Left ventricle myocardium inferior (tissue), 1 donor: ENCODE measurements at places on chromosomes 11 and 22. TPM values are rescaled to one million over a fixed set of nuclear protein-coding genes. Genes with fewer than 3 reads are reported as not detected.

GRCh38 chr11:14181121-14181520 lies 177.9 kb downstream of the RRAS2 start:
- no peak for DNase-seq

DNA sequence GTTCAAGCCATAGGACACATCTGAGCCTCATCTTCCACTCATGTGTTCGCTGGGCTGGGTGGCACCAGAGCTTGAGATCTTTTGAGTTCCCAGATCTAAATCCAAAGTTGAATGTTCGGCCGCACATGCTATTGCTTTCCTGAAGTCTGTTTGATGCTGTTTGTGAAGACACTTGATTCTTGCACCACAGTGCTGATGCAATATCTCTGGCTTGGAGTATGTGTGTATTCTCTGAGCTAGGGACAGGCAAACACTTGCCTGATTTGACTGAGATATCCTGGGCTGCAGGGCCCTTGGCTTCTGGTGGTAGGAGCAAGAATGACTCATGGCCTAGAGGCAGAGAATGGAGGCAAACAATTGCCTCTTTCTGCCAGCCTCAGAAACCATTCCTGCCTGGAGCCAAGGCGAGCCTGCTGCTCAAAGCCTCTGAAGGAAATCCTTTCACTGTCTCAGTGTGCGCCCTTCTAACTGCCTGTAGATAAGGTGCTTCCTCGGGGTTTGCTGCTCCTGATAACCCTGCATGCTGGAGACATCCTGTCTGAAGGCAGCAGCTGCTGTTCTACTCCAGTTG lies 73.0 kb downstream of the CYB5R2 start:
- DNase-seq = no peak

DNA sequence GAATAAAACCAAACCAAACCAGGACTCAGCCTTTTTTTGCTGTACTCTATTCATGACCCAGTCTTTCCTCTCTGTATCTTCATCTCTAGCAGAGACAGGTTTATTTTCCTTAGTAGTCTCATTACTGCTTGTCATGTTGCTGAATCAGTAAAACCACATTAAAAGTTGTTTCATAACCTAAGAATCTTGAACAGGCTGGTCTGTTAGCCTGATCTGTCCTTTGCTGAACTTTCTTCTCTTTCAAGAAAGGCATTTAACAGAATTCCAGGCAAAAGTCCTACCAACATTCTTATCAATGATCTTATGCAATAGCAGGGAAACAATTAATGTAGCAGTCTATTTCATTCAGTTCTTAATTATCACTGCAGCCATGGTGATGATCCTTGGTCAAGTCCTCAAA lies 197.7 kb downstream of the CASP12 start:
- no peak for DNase-seq

- no peak for DNase-seq
These were observed 109.9 kb upstream of the CLMP start for GRCh38 chr11:123304828-123305466.

DNA sequence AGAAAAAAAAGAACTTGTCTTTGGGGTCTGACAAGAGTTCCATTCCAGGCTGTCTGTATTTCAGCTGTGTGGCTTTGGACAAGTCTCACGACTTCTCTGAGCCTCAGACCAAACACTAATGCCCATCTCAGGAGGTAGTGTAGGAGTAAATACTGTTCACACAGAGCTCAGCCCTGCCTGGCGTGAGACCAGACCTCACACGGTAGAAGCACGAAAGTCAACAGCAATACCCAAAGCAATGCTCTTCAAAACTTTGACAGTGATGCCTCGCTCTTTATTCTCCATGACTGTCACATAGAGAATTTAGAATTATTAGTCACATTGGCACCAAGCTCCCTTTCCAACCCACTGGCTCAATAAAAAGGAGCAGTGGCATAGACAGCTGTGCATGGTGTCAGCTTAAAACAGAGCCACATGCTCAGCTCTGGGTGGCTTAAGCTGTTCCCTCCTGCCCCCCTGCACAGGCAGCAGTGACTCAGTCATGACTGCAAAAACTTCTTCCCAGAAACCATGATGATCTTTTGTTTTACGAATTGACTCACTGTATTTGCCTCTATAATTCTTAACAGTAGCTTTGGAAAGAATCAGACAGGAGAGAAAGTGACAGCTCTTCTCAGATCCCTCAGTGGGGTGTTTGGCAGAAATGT lies 74.0 kb upstream of the PHF21B start:
- no peak for DNase-seq

DNA sequence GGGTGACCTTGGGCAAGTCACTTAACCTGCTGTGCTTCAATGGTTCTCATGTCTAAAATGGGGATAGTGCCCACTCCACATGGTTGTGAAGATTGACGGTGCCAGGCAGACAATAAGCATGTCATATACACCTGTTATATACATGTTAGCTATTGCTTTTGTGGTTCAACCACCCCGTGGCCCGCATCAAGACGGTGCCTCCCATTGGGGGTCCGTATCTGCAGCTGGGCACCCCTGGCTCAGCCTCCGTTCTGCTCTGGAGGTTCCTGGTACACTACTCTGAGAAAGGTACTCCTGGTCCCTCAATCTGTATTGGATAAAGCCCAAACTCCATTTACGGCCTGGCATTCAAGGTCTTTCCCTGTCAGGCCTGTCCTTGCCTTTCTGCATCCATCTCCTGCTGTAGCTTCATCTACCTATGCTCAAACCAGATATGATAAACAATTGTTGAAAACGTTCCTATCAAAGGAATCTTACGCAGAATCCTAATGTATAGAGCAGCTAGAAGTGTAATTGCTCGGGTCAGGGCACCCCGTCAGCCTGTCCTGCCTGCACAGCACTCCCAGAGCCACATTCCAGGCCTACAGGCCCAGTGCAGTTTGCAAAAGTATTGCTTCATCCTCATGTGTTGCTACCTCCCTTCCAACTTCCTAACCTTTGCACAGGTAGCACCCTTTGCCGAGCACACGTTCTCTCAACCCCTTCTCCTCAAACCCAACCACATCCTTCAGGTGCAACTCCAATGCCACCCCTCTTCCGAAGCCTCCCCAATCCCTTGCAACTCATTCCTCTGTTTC lies 194.9 kb downstream of the BCR start:
- DNase-seq = no peak

- no peak for DNase-seq
These were observed 54.8 kb downstream of the CHST1 start for GRCh38 chr11:45610627-45611026.

GRCh38 chr22:49820984-49821383 lies 6.7 kb downstream of the BRD1 start:
- DNase-seq = no peak

TRIM48 gene
- not detected for total RNA-seq

TRMU gene
- 42.0 TPM for total RNA-seq

GRCh38 chr22:26168939-26169314 lies 335 bp upstream of the SEZ6L start:
- peak; percentile 13 for DNase-seq
